CD4-positive, alpha-beta T cell (primary cell): ENCODE measurements at places on chromosomes 2 and 18. TPM values are rescaled to one million over a fixed set of nuclear protein-coding genes. Genes with fewer than 3 reads are reported as not detected.

The RTP5 gene
- total RNA-seq: 0.36 TPM

The SERPINB5 gene
- total RNA-seq: not detected

The TMEM18 gene
- 26.3 TPM for total RNA-seq

The SPATS2L gene
- 4.4 TPM for total RNA-seq

The GREB1L gene
- not detected for total RNA-seq

The TOGARAM2 gene
- total RNA-seq: 2.0 TPM

The SDC1 gene
- total RNA-seq: not detected

The CDK5R2 gene
- not detected for total RNA-seq

The SP9 gene
- total RNA-seq: not detected

DNA sequence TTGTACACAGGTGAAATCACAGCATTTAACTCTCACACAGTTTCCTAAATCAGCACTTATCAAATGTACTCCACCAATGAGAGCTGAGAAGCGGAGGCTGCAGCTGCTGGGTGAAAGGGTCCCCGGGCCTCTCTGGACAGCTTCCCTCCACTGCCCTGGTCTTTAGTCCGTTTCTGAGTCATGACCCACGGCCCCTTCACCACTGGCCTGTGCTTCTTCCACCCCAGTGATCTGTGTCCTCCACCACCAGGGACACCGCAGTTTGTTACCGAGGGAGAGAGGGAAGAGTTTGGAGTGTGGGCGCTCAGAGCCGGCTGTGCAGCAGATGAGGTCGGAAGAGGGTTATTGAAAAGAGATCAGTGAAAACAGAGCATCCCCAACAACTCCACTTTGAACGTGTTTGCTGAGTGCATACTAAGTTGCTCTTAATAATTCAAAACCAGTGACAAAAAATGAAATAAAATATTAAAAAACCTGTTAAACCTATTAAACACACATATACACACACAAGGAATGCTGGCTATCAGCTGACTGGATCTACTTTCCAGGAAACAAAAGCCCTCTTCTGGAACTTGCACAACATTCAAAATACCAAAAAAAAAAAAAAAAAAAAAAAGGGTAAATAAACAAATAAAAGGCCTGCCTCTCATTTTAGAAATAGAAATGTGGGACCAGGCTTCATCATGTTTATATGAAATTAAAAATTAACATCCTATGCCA is 54.1 kb downstream of the PXDN start:
- no peaks in the 10 kb centered on the region for H3K27me3 ChIP-seq
- no peak for DNase-seq
- no peaks in the 10 kb centered on the region for H3K36me3 ChIP-seq
- no peaks in the 10 kb centered on the region for H3K4me1 ChIP-seq
- no peak overlapping the region for H3K4me3 ChIP-seq
- no peak overlapping the region for H3K27ac ChIP-seq

- no peaks in the 10 kb centered on the region for H3K27me3 ChIP-seq
- DNase-seq: no peak
- H3K4me1 ChIP-seq: peaks cover 8% of the 10 kb centered on the region
- no peaks in the 10 kb centered on the region for H3K36me3 ChIP-seq
- H3K27ac ChIP-seq: no peak overlapping the region
Observed at GRCh38 chr2:197904446-197904845, 100.1 kb downstream of the PLCL1 start.

GRCh38 chr2:96923201-96923600 is 53.3 kb upstream of the SEMA4C start:
- no peaks in the 10 kb centered on the region for H3K36me3 ChIP-seq
- no peaks in the 10 kb centered on the region for H3K27me3 ChIP-seq
- no peak overlapping the region for H3K4me3 ChIP-seq
- H3K27ac ChIP-seq: no peak overlapping the region

DNA sequence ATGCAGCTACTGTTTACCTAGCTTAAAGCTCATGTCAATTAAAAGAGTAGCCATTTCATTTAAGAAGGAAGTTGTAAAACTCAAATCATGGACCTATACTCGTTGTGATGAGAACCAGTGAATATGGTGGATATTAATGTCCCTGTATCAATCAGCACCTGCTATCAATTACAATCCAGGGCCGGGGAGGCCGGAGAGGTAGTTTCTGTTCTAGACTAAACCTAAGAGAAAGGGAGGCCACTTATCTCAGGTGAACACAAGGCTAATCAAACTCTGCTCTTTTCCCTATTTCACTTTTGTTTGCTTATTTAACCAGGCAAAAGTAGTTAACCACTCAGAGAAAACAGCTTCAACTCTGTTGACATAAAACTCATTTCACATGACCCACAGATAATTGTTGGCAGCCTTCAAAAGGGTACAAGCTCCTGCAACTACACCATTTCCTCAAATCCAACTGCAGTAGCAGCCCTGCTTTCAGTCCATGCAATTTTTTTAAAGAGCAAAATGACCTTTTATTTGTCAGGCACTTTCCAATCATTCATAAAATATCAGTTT is 27.8 kb upstream of the SLC9A2 start:
- no peak overlapping the region for H3K27ac ChIP-seq
- no peaks in the 10 kb centered on the region for H3K36me3 ChIP-seq
- H3K27me3 ChIP-seq: peaks cover 8% of the 10 kb centered on the region
- no peak overlapping the region for H3K4me3 ChIP-seq

DNA sequence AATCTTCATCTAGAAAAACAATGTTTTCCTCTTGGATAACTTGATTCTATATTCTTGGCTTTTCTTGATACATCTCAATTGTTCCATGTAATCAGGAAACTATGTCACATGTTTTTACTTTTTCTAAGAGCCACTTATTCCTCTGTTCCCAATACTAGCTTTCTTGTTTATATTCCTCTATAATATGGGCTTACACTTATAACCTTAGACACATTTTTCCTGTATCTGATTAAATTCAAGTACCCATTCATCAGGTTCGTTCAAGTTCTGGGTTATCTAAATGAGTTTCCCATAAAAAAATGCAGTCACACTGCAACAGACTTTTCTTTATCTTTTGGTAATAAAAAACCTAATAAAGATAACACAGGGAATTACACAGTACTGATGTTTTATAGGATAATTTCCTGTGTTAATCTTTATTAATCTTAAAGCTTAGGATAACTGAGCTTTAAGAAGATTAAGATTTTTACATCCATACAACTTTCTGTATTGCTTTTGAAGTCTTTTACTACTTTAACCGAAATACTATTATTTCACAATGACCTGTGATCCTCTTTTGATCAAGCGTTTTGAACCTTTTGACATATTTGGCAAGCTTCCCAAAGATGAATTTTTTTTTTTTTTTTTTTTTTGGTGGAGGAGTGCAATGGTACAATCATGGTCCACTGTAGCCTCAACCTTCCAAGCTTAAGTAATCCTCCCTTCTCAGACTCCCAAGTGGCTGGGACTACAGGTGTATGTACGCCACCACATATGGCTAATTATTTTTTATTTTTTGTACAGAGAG is 44.3 kb upstream of the C2orf66 start:
- peaks cover 3% of the 10 kb centered on the region for H3K36me3 ChIP-seq
- H3K27me3 ChIP-seq: no peaks in the 10 kb centered on the region
- no peak for DNase-seq
- no peak overlapping the region for H3K27ac ChIP-seq
- no peak overlapping the region for H3K4me3 ChIP-seq

GRCh38 chr2:233118648-233119000 is 58.5 kb downstream of the INPP5D start:
- H3K4me1 ChIP-seq: peaks cover 48% of the 10 kb centered on the region
- no peak overlapping the region for H3K27ac ChIP-seq
- no peak for DNase-seq

- H3K36me3 ChIP-seq: no peaks in the 10 kb centered on the region
- no peak overlapping the region for H3K27ac ChIP-seq
- H3K27me3 ChIP-seq: no peaks in the 10 kb centered on the region
- H3K4me3 ChIP-seq: no peak overlapping the region
- peaks cover 10% of the 10 kb centered on the region for H3K4me1 ChIP-seq
Observed at GRCh38 chr18:46668694-46669093, 11.7 kb upstream of the LOXHD1 start.

- no peak for DNase-seq
- H3K4me1 ChIP-seq: no peaks in the 10 kb centered on the region
- H3K27me3 ChIP-seq: no peaks in the 10 kb centered on the region
- H3K27ac ChIP-seq: no peak overlapping the region
Observed at GRCh38 chr2:209696836-209697711, 74.6 kb upstream of the UNC80 start.

DNA sequence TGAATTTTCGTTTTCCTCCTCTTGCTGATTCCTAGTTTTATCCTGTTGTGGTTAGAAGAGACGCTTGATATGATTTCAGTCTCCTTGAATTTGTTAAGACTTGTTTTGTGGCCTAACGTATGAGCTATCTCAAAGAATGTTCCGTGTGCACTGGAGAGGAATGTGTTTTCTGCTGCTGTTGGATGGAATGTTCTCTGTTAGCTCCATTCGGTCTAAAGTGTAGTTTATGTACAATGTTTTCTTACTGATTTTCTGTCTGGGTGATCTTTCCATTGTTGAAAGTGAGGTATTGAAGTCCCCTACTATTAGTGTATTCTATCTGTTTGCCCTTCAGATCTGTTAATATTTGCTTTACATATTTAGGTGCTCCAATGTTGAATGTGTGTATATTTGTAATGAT is 25.9 kb downstream of the COLEC11 start:
- no peak for DNase-seq
- no peak overlapping the region for H3K27ac ChIP-seq
- no peak overlapping the region for H3K4me3 ChIP-seq
- H3K36me3 ChIP-seq: no peaks in the 10 kb centered on the region
- no peaks in the 10 kb centered on the region for H3K4me1 ChIP-seq
- no peaks in the 10 kb centered on the region for H3K27me3 ChIP-seq

GRCh38 chr18:25146512-25146910 is 205.5 kb downstream of the ZNF521 start:
- H3K27ac ChIP-seq: no peak overlapping the region
- H3K27me3 ChIP-seq: no peaks in the 10 kb centered on the region
- H3K36me3 ChIP-seq: no peaks in the 10 kb centered on the region
- DNase-seq: no peak
- no peaks in the 10 kb centered on the region for H3K4me1 ChIP-seq

DNA sequence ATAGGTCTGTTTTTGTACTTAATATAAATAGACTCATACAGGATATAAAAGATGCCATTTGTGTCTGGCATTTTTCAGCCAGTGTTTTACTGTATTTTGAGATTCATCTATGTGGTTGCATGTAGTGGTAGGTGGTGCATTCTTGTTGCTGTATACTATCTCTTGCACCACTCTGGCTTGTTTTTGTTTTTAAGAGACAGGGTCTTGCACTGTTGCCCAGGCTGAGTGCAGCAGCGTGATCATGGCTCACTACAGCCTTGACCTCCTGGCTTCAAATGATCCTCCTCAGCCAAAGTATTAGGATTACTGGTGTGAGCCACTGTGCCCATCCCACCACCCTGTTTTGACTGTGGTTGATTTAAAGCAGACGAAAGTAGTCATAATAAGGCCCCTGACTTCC is 12.6 kb downstream of the HK2 start:
- no peak overlapping the region for H3K27ac ChIP-seq
- H3K27me3 ChIP-seq: no peaks in the 10 kb centered on the region
- DNase-seq: no peak
- H3K4me3 ChIP-seq: no peak overlapping the region

DNA sequence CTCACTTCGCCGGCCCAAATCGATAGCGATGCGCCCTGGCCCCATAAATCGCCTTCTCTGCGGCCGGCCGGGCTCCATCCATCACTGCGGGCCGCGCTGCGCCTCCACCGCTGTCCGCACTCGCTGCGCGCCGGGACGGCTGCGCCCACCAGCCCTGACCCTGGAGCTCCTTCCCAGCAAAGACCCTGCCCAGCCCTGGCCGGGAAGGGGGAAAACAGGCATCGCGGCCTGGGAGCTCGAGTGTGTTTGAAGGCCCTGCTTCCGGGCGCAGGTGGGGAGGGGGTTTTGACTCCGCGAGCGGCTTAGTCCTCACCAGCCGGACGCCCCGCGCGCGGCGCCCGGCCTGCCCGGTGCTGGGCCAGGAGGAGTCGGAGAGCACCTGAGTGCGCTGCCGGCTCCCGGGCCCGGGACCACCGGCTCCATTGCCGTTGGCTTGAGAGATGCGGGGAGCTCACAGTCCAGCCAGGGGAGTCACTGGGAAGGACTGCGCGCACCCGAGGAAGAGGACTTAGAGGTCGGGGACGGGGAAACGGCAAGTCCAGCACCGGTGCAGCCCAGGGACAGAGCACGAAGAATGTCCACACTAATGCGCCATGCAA is 1.1 kb downstream of the PAX8 start:
- H3K4me1 ChIP-seq: peaks cover 33% of the 10 kb centered on the region
- H3K36me3 ChIP-seq: no peaks in the 10 kb centered on the region
- H3K4me3 ChIP-seq: no peak overlapping the region
- no peak for DNase-seq
- H3K27ac ChIP-seq: no peak overlapping the region
- H3K27me3 ChIP-seq: peaks cover 51% of the 10 kb centered on the region

GRCh38 chr2:196066291-196067087 is 2.1 kb downstream of the DNAH7 start:
- no peak overlapping the region for H3K27ac ChIP-seq
- H3K4me1 ChIP-seq: peaks cover 13% of the 10 kb centered on the region

- no peaks in the 10 kb centered on the region for H3K4me1 ChIP-seq
- DNase-seq: no peak
- H3K27me3 ChIP-seq: no peaks in the 10 kb centered on the region
- H3K27ac ChIP-seq: no peak overlapping the region
Observed at GRCh38 chr2:9108210-9108967, 98.2 kb upstream of the ASAP2 start.

GRCh38 chr2:205730701-205731582 is 48.6 kb downstream of the NRP2 start:
- no peaks in the 10 kb centered on the region for H3K36me3 ChIP-seq
- H3K4me1 ChIP-seq: no peaks in the 10 kb centered on the region
- H3K27me3 ChIP-seq: no peaks in the 10 kb centered on the region
- H3K27ac ChIP-seq: no peak overlapping the region
- no peak overlapping the region for H3K4me3 ChIP-seq
